ENCODE measurements at places on chromosomes 4 and X.

DNA sequence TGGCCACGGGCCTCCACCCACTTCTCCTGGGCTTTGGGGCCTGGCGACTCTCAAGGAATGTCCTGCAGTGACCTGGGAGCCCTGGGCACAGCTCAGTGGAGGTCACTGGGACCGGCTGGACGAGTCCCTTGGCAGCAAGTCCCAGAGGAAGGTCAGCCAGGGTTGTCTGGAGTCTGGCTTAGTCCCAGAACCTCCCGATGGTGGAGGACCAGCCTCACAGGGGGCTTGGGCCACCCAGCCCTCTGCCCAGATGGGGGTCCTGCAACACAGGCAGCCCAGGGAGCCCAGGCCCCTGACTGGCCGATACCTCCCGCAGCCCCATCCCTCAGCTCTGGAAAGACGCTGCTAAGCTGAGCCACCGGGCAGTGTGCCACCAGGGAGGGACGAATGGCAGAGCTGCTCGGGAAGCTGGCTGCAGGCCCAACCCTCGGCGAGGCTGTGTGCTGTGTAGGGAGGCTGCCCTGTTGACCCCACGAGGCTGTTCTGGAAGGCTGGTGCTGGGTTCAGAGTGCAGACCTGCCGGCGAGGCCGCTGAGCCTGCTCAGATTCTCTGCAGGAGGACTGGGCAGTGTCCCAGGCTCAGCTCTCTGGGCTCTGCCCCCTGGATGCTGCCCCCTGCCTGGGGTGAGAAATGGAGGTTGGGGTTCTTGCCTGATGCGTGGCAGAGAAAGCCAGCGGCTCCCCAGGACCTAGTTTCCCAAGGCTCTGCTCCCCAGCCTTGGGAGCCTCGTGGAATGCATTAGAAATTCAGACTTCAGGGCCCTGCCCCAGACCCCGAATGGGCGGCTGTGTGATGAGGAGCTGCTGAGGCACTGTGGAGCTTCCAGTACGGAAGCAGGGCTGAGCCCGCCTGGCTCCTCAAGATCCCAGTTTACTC lies 61.7 kb downstream of the ADRA2C start:
- no peak for DNase-seq

GRCh38 chrX:9189286-9189685 lies 155.4 kb upstream of the FAM9B start:
- no peak for DNase-seq

- no peak for DNase-seq
These were observed 22.4 kb downstream of the GK2 start for GRCh38 chr4:79385641-79386040.

DNA sequence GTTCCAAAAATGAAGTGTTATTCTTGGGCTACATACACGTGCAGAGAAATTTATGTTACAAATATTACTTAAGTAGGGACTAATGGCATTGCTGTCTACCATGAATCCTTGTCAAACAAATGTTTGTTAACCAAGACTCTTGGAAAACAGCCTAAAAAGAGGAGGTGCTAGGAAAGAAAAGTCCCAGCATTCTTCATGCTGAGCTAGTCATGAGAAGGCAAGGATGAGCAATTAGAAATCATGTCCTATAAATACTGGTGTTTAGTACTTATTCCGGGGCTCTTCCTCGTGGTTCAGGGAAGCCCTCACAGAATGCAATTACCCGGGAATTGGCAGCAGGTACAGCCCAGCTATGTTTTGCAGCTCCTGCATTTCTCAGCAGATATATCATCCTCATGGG lies 378.1 kb upstream of the FTHL17 start:
- no peak for DNase-seq

DNA sequence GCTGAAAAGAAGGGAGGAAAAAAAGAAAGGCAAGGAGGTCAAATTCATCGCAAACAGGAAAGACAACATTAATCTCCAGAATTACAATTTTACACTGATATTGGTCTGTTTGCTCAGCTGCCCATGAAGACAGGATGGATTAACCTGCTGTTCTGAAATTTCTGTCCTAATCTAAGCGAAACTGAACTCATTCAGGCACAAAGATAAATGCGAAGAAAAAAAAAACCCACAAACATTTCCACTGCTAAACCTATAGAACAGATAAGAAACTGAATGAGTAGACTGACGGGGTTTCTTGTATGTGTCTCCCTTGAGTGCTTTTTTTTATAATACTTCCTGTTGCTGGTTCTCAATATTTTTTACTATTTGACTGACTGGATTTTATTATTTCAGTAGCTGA lies 251.8 kb upstream of the FTHL17 start:
- no peak for DNase-seq

DNA sequence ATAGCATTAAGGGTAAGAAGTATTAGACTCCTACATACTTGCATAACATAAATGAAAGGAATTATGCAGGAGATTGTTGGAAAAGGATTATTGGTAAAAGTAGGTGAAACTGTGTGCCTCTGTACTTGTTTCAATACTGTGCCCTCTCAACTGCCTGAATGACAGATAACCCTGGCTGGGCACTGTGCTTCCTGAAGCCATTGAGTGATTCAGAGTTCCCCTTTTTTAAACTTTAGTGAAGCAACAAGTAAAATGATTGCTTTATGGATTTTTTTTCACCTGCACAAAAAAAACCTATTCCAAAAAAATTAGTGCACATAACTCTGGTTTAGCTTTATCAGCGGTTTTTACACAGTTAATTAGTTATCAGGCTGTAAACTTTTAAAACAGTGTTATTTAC lies 204.8 kb downstream of the TRAM1L1 start:
- no peak for DNase-seq

DNA sequence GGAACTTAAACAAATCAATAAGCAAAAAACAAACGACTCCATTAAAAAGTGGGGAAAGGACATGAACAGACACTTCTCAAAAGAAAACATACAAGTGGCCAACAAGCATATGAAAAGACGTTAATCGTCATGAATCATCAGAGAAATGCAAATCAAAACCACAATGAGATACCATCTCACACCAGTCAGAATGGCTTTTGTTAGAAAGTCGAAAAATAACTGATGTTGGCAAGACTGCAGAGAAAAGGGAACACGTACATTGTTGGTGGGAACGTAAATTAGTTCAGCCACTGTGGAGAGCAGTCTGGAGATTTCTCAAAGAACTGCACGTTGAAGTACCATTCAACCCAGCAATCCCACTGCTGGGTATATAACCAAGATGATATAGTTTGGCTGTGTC lies 23.7 kb downstream of the NEUROG2 start:
- no peak for DNase-seq

- DNase-seq: no peak
These were observed 56.4 kb downstream of the SPOCK3 start for GRCh38 chr4:167177925-167178324.

GRCh38 chrX:15404401-15405096 lies 20.3 kb upstream of the VEGFD start:
- no peak for DNase-seq

DNA sequence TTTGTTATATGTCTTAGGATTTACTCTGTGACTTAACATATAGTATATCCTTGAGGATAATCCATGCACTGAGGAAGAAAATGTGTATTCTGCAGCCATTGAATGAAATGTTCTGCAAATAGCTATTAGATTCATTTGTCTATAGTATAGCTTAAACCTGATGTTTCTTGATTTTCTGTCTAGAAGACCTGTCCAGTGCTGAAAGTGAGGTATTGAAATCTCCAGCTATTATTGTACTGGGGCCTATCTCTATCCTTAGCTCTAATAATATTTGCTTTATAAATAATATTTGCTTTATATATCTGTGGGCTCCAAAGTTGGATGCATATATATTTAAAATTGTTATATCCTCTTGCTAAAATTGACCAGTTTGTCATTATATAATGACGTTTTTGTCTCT lies 26.7 kb upstream of the MAGEC3 start:
- DNase-seq: no peak

DNA sequence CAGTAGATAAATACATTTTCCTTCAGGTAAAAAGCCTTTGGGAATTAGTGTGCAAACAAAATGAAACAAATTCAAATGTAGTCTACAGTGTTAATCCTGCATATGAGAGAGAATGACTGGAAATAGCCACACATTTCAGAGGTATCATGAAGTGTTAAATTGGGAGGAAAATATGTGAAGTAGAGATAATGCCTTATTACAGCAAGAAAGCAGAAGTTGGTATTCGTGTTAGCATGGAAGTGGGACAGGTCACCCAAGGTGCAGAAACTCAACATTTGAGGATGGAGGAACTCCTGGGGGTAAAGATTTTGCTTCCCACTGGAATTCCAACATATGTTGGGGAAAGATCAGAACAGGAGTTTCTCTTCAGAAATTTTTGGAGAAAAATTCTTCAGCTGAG lies 51.3 kb downstream of the EMCN start:
- no peak for DNase-seq

DNA sequence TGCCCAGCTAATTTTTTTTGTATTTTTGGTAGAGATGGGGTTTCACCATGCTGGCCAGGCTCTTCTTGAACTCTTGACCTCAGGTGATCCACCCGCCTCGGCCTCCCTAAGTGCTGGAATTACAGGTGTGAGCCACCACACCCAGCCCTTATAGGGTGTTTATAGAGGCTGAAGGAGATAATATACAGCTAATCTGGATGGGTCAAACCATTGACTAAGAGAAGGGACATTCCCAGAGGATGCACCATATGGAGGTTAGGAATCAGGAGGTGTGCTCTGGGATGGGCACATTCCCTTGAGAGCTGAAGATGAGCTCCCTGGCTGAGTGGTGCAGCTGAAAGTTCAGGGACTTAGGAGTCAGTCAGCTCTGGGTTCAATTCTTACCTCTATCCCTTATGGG lies 68.3 kb upstream of the SHISA3 start:
- DNase-seq: no peak

DNA sequence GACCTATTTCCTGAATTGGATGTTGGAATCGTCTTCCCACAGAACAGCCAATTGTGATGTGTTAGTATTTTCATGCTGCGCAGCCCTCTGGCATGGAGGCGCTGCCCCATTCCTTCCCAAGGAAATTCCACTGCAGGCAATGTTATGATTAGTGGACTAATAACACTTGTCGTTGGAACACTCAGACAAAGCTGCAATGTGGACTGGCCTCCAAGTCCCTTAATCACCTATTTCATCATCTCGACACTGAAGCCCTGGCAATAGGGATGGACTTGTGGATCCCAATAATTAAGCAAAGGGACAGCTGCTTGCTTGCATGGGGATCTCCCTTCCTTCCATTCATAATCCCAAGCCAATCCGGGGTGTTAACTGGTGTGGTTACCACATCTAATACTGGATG lies 78.8 kb upstream of the PLAC1 start:
- DNase-seq: no peak

DNA sequence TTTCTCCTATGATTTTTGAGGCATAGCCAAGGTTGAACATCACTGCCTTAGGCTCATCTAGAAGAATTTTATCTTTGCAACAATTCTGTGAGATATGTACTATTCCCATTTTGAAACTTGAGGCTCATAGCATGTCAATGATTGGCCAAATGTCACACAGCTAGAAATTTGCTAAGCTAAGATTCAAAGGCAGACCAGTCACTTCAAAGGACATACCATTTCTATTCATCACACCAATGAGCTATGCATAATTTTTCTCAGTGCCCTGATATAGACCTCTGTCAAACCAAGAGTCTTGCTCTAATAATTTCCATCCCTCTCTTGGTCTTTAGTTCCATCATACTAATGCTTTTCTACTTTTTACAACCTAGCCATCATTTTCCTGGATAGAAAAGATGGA lies 27.6 kb upstream of the SERTM2 start:
- DNase-seq: no peak

DNA sequence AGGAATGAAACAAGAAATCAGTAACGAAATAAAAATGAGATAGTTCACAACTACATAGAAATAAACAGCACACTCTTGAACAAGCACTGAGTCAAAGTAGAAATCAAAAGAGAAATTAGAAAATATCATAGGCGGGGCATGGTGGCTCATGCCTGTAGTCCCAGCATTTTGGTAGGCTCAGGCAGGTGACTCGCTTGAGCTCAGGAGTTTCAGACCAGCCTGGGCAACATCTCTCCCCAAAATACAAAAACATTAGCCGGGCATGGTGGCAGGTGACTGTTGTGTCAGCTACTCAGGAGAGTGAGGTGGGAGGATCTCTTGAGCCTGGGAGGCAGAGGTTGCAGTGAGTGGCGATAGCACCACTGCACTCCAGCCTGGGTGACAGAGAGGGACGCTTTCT lies 714.4 kb downstream of the GLUD2 start:
- no peak for DNase-seq

DNA sequence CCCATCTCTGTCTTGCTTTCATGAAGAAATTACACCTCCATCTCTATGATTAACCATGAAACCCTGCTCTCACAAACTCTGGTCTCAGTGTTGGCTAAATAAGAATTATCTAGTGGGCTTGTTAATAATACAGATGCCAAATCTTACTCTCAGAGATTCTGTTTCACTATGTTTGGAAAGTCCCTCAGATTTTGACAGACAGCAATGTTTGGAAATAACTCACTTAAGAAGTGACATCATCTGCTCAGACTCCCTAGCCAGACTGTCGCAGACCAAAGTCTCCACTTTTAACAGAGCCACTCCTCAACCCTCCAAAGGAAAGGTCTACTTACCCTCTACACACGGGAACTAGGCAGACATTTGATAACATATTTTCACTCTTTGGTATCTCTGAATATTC lies 328.5 kb upstream of the FGF16 start:
- no peak for DNase-seq

DNA sequence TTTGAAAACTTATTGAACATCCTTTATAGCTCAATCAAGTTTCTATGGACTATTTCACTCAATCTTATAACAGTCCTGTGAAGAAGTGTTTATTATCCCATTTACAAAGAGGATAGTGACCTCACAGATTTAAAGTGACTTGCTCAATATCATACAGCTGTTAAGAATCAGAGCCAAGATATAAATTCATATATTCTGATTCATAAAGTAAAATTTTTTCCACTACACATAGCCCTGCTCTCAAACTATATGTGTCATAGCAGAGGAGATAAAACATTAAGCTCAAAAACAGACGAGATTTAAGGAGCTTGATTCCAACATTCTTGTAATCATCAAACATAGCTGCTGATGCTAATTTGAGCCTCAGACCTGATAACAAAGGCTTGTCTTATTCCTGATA lies 226.8 kb downstream of the CAMK2D start:
- DNase-seq: no peak

- DNase-seq: peak; percentile 38
These were observed 33.4 kb downstream of the FRG1 start for GRCh38 chr4:189974056-189974455.

- no peak for DNase-seq
These were observed 345.3 kb downstream of the GABRG1 start for GRCh38 chr4:45778514-45778913.

- DNase-seq: no peak
These were observed 13.4 kb upstream of the IBSP start for GRCh38 chr4:87785731-87786509.

GRCh38 chr4:89316211-89316610 lies 8.6 kb upstream of the GPRIN3 start:
- DNase-seq: no peak

Measured in HCT116 (cell line).